ENCODE measurements at places on chromosomes 13 and 19. TPM values are rescaled to one million over a fixed set of nuclear protein-coding genes. Genes with fewer than 3 reads are reported as not detected.

ADM5 gene
- total RNA-seq: 0.78 TPM

C13orf46 gene
- 0.16 TPM for total RNA-seq

C5AR2 gene
- total RNA-seq: 0.31 TPM

ALOX5AP gene
- 2.5 TPM for total RNA-seq

KLK6 gene
- not detected for total RNA-seq
